ENCODE measurements at places on chromosomes 12 and 14.

DNA sequence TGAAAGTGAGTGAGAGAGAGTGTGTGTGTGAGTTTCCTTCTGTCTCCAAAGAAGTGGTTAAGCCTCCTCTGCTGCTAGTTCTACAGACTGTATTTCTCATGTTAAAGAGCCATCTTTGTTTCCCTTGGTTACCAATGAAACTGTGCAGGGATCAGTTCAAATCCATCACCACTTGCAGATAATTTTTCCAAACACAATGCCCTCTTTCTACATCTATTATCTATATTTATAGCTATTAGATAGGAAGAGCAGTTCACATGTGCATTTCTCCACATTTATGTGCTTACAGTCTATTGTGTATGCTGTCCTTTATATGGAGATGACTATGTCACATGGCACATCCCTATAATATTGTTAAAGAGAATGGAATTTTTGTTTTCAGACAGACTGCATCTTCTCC, 2.2 kb upstream of the DAAM1 start:
- no peak for DNase-seq

- DNase-seq, result no peak
These were observed 58.8 kb upstream of the NUDT4 start for GRCh38 chr12:93318720-93319522.

DNA sequence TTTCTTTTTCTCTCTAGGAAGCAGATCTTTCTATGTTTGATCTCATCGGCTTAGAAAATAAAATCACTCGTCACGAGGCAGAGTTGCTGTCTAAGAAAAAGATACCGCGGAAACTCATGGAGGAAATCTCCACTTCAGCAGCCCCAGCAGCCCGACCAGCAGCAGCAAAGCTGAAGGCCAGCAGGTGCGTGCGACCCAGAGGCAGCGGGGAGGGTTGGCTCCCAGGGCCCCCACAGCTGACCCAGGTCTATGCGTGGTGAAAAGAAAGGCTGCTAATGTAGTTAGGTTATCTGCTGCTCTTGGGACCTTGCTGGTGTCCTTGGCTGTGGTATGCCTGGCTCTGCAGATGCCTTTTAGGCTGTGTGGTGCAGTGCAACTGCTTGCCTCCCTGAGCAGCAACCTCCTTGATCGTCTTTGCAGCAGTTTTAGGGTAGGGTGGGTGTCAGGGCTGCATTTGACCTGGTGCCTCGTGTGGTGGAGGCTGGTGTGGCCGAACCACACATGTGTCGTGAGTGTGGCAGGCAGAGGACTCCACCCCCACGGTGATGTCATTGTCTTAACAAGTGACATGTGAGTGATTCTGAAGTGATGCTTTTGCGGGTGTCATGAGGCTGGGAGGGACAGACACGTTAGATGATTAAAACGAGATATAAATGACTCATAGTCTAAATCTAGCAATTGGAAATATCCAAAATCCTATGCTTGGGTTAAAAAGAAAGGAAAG, 68.6 kb downstream of the EP400 start:
- no peak for DNase-seq

GRCh38 chr12:118375348-118375747, 1.0 kb upstream of the SUDS3 start:
- DNase-seq, result no peak

- no peak for DNase-seq
These were observed 163.0 kb downstream of the OTOGL start for GRCh38 chr12:80262346-80262745.

All from GM10248 (cell line).